ENCODE measurements at places on chromosomes 2 and 18. TPM values are rescaled to one million over a fixed set of nuclear protein-coding genes. Genes with fewer than 3 reads are reported as not detected.

GRCh38 chr2:119426801-119427395 is 4.8 kb upstream of the TMEM37 start:
- peak; percentile 72 for DNase-seq

Gene REG3G
- not detected for total RNA-seq

DNA sequence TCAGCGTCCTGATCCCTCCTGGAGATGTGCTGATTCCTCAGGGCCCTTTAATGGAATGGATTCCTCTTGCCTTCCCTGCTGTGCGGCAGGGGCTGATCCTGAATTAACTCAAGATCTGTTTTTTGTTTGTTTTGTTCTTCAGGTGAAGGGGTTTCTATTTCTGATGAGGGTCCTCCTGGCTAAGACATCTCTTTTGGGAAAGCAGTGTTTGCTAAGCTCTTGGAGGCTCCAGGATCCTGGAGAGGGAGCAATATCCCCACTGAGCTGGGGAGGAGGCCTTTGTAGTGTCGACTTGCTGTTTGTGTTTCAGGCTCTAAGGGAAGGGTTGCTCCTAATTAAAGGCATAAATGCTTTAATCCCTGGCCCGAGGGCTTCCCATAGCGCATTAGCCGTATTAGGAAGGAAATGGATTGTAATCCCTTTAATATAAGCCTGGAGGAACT is 65.3 kb upstream of the FOXI3 start:
- no peak for DNase-seq

GRCh38 chr2:7449298-7449697 is 532.1 kb downstream of the RNF144A start:
- no peak for DNase-seq

Gene MYO5B
- 58.2 TPM for total RNA-seq

DNA sequence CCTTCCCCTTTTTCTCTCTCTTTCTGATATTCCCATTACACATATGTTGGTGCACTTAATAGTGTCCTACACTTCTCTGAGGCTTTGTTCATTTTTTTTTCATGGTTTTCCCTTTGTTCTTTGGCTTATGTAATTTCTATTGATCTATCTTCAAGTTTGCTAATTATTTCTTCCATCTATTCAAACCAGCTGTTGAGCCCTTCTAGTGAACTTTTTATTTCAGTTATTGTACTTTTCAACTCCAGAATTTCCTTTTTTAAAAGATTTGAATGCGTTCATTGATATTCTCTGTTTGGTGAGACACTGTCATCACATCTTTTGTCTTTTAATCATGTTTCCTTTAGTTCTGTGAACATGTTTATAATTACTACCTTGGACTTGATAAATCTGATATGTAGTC is 118.2 kb downstream of the ARHGEF4 start:
- DNase-seq = no peak

Gene CHRND
- total RNA-seq = not detected

DNA sequence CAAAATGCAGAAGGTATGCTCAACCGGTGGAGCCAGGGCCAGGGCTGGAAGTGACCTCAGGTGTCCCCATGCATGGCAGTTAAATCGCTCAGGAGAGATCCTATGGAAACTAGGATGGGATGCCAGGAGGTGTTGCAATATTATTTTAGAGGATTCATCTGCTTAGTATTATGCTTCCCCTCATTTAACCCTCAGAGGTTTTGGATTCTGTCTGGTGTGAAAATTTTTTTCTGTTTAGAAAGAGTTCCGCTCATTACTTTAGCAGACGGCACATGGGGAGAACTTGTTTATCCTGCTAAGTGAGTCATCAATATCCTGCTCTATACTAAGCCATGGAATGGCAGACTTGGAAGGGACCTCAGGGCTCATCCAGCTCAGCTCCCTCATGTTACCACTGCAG is 42.5 kb downstream of the TRIB2 start:
- no peak for DNase-seq

DNA sequence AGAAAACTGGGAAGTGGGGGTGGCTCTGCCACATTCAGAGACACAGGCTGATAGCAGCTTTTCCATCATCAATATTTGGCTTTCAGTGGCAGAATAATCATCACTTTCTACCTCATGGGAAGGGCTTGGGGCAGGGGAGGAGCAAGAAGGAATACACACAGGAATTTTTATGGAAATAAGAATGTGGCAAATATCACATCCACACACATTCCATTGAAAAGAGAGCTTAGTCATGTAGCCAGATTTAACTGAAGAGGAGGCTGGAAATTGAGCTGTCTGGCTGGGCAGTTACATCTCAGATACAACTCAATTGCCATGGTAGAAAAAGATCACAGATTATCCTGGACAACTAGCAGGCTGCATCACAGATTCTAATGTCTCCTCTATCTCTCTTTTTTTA is 1474.0 kb upstream of the ACVR2A start:
- no peak for DNase-seq

DNA sequence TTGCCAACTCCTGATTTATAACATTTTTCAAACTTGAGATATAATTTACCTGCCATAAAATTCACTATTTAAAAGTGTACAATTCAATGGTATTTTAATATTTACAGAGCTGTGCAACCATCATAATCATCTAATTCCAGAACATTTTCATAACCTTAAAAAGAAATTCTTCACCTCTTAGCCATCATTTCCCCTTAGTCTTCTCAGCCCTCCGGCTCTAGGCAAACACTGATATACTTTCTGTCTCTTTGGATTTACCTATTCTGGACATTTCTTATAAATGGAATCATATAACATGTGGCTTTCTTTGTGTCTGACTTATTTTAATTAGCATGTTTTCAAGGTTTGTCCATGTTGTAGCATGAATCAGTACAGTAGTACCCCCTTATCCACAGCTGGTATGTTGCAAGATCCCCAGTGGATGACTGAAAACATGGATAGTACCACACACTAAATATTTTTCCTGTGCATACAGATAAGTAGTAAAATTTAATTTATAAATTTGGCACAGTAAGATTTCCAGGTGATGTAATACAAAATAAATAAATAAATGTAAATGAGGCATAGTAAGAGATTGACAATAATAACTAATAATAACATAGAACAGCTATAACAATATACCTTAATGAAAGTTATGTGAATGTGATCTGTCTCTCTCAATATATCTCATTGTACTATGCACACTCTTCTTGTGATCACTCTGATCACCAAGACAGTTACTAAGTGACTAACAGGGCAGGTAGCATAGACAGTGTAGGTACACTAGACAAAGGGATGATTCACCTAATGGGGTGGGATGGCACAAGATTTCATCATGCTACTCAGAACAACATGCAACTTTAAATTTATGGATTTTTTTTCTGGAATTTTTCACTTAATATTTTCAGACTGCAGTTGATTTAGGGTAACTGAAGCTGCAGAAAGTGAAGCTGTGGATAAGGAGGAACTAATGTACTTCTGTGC is 73.1 kb downstream of the RAB3GAP1 start:
- no peak for DNase-seq

DNA sequence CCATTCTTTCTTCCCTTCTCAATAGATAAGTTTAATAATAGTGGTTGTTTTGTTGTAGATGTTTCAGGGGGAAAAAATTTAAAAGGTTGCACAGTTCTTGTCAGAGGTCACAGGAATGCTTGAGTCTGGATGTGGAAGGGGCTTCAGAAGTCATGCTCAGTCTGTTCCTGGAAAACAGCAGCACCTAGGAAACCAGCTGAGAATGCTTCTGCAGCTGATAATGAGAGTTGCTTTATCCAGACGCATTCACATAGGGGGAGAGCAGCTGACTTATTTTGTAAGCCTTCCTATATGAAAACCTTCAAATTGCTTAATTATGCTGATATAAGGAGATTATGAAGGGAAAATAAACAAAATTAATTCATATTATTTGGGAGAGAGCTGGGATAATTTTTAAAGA is 235.5 kb downstream of the GULP1 start:
- no peak for DNase-seq

Gene STAT4
- total RNA-seq = 6.3 TPM

DNA sequence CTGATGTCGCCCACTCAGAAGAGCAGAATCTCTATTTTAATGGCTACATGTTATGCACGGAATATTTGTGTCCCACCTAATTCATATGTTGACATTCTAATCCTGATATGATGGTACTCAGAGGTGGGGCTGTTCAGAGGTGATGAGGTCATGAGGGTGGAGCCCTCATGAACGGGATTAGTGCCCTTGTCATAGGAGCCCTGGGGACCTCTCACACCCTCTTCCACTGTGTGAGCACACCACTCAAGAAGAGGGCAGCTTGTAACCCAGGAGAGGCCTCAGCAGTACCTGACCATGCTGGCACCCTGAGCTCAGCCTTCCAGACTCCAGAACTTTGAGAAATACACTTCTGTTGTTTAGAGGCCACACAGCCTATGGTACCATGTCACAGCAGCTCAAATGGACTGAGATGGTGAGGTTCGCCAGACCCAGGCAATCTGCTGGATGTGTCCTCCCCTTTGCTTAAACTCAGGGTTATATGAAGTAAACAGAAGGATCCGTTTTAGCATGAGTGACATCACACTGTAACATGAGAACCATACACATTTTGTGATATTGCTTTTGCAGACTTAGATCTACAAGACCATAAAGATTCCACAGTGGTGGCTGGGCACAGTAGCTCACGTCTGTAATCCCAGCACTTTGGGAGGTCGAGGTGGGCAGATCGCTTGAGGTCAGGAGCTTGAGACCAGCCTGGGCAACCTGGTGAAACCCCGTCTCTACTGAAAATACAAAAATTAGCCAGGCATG is 48.7 kb downstream of the ATOH8 start:
- no peak for DNase-seq

DNA sequence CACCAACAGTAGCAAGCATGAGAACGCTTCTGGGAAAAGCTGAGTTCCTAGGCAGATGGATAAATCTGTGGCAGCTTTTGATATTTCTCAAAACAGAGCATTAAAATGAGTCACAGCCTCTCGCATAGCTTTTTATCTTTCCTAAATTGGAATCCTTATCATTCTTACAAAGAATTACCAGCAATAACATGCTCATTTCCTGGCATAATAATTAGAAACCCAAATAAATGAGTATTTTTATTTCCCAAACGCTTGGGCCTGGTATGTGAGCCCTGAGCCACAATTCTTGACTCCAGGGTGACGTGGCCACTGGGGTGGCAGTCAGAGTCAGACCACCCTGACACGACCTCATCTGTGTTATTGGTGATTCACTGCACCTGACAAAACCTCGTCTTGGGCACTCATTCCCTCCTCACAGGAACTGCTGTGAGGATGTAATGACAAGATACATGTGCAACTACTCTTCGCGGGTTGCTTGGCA is 210.7 kb downstream of the ARL4C start:
- DNase-seq = no peak

- DNase-seq = no peak
These were observed 8.9 kb downstream of the AMER3 start for GRCh38 chr2:130764035-130764820.

DNA sequence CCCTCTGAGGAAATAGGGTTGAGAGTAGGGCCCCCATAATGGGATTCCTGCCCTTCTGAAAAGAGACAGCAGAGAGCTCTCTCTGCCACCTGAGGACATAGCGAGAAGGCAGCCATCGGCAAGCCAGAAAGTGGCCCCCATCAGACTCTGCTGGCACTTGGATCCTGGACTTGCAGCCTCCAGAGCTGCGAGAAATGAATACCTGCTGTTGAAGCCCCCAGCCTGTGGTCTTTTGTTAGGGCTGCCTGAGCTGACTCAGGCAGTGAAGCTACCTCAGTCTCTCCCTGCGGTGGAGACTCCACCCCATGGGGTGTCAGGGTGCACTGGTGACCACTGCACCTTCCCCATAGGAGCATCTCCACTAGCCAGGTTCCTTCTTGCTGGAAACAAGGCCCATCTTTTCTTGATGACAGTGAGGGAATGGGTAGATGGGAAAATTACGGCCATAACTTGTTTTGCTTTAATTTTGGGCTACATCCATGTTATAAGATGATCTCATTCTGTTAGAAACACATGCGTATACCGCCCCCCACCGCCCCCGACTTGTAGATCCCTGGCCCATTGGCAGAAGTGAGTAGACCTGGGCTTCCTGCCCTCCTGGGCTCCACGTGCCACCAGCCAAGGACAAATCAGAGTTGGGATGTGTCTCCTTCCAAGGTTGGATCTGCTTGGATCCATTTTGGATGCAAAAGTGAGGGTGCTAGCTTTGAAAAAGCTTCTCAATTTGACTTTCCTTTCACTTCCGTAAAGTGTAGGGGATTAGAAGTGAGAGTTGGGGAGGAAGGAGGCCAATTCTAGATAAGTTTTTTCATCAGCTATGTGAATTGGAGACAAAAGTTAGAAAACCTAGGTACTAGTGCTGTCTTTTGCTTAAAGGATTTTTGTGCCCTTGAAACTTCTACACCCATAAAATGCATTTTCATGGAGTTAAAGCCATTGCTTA is 42.9 kb downstream of the NCK2 start:
- DNase-seq = no peak

DNA sequence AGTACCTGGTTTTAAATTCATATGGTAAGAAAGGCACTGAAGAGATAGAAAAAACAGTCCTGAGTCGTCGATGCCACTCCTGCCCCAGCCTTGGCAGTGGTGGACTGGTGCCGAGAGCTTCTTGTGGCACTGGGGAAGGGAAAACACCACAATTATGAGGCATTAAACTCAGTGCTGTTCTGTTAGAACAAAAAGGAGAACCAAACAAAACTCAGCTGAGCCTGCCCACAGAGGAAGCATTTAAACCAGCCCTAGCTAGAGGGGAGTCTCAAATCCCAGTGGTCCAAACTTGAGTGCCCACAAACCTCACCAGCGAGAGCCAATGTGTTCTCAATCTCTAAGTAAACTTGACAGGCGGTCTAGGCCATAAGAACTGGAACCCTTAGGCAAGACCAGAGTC is 1254.5 kb upstream of the FAM98A start:
- no peak for DNase-seq

DNA sequence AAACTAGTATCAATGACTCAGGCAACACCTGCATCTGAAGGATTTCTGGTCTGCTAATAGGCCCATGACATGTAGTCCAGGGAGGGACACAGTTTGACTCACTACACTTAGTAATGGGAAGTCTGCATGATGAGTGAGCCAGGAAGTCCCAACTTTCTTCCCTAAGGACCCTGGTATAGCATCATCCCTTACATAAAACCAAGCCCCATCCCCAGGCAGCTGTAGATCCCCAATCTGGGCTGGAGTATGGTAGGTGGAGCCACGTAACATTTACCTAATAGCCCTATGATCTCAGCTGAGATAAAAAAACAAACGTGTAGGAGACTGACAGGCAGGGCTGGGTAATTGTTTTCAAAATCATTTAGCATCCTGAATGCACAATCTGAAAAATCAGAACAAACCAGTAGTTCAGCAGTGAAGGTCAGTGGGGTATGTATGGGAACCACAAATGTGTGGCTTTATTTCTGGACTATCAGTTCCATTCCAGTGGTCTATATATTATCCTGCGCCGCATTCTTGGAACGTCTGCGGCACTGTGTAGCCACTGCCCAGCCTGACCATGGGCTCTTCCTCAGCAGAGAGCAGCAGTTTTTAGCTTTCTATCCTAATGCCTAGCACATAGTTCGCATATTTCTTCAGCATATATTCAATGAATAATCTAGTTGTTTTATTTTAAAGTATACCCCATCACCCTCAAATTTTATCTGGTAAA is 33.5 kb downstream of the EPB41L3 start:
- DNase-seq = no peak

DNA sequence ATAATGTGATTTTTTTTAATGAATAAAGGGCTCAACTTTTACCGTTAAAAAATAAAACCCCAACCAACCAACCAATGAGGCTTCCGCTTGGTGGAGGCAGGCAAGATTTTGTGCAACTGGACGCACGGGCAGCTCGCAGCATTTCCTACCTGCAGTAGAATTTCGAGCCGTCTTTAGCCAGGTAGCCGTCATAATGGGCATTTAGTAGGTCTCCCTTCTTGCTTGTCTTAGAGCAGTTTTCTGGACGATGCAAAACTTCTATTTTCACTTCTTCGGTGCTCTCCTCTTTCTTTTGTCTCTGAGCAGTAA is 316 bp downstream of the FKBP7 start:
- peak; percentile 39 for DNase-seq

Gene LYPD6B
- total RNA-seq = 0.40 TPM

Gene IL1F10
- not detected for total RNA-seq
